SW480 (cell line): ENCODE measurements at places on chromosomes 16 and 17.

- DNase-seq: no peak
Observed at GRCh38 chr17:58370716-58371115, 18.7 kb upstream of the SUPT4H1 start.

- no peak for DNase-seq
Observed at GRCh38 chr17:77354420-77354669, 213.6 kb downstream of the SEC14L1 start.

GRCh38 chr16:27027971-27028370 is 38.8 kb upstream of the C16orf82 start:
- no peak for DNase-seq

DNA sequence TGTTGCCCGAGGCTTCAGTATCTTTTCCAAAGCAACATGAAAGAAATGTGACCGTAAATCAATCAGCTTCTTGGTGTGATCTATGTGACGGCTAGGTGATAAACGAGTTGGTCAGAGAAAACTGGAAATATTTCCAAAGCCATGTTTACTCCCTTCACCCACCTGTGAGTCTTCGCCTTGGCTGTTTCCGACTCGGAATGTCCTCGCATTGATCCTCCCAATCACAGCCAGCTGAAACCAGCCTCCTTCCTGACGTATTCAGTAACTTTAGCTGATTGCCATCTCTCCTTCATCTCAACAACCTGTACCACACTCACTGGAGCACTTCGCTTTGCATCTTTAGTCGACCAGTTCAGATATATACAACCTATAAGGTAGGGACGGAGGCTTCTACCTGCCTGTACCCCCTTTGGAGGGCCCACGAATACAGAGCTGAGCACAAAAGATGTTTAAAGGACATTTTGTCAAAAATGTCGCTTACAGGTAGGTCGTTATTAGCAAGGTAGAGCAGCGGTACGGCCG is 705 bp downstream of the KRABD2 start:
- no peak for DNase-seq

DNA sequence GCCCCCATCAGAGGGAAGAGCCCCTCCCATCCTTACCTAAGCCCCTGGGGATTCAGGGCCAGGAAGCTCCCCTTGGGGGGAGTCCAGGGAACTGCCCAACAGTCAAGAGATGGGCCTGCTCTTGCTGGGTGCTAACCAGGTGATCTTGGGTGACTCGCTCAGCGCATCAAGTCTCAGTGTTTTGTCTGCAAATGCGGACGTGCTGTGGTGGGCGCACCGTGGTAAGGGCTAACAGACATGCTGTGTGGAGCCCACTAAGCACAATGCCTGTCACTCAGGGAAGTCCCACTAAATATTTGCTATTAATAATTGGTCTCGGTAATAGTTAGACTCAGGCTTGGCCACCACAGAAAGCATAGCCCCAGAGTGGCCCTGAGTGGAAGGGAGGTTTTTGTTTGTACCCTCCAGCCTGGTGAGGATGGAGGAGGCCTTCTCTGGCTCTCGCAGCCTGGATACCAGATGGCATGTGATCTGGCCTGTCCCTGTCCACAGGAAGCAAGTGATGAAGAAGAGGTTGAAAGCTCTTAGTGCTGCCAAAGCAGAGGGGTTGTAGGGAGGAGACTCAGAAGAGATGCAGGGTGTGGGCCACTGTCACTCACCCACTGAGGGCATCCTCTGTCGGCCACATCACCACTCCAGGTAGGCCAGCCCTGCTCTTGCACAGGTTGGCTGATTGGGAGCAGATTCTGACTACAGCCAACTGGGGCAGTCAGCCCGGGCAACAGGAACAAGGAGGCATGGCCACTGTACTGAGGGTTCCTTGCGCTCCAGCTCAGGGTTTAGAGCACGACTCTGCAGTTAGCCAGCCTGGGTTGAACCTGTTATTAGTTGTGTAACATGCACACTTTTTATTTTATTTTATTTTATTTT is 69.8 kb upstream of the KSR1 start:
- DNase-seq: no peak

GRCh38 chr17:62801553-62802114 is 6.5 kb downstream of the MARCHF10 start:
- no peak for DNase-seq

DNA sequence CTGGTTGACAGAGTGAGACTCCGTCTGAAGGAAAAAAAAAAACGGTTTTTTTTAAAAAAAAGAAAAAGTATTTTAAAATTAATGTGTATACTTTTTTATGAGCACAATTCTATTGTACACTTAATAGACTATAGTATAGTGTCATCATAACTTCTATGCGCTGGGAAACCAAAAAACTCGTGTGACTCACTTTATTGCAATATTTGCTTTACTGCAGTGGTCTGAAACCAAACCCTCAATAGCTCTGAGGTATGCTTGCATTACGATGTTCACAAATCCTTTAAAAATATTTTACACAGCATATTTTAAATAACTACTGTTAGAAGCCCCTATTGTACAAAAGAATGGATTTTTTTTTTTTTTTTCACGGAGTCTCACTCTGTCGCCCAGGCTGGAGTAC is 12.4 kb upstream of the MAP2K6 start:
- DNase-seq: peak; percentile 21
